GM23338 (cell line): ENCODE measurements at places on chromosomes 3 and 15. TPM values are rescaled to one million over a fixed set of nuclear protein-coding genes. Genes with fewer than 3 reads are reported as not detected.
A peak's percentile ranks its signal among the peaks of the same experiment; 100 is the strongest.

- H3K27ac ChIP-seq, result no peak overlapping the region
- no peak overlapping the region for H3K4me3 ChIP-seq
- no peaks in the 10 kb centered on the region for H3K27me3 ChIP-seq
- no peak for DNase-seq
- no peaks in the 10 kb centered on the region for H3K36me3 ChIP-seq
Measured at GRCh38 chr3:43861635-43862034, 170.9 kb downstream of the ABHD5 start.

DNA sequence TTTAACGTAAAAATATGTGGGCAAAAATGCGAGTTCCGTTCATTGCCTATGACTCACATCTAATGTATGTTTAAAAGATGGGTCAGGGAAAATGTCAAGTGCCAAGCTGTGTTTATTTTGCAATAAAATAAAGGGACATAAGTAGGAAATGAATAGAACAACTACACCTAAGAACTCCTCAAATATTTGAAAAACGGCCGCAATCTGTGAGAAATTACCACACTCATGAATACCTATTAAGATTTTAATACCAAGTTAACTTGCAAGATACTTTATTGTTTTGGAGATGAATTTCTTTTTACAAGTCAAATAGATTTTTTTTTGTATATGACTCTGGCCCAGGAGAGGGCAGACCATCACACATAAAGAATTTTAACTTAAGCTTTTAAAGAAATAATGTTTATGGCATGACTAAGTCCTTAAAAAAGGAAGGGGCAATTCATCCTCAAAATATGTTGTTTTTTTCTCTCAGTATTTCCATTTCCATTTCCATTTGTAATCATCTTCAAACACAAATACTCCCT is 152.7 kb downstream of the SUCNR1 start:
- H3K4me3 ChIP-seq, result 0 out of 2 replicates have a peak overlapping the region, but pooled peaks have one; percentile 7
- peak overlapping the region; percentile 23 for H3K27ac ChIP-seq
- peaks cover 15% of the 10 kb centered on the region; the same call in 1 of the 2 replicates for H3K4me1 ChIP-seq
- no peaks in the 10 kb centered on the region for H3K27me3 ChIP-seq

DNA sequence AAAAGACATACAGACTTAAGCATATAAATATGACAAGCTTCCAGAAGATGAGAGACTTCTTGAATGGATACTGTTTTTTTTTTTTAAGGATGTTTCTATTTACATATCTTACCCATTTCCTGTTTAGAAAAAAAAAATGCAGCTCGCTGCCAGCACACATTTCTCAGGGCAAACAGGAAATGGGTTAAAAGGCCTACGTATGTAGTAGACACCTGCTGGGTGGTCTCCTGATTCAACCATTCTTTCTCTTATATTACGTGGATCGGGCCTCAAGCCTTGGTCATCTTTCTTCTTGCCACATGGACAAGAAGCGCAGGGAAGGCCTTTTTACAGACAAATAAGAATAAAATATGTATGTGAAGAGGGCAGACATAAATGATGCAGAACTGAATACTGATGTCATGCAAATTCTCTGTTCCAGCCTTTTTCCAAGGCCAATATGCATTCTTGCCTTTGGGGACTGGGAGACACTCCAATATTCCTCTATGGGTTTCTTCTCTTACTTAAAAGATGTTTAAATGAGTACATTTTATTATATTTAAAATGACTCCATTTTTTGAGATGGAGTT is 35.0 kb upstream of the TJP1 start:
- peaks cover 18% of the 10 kb centered on the region for H3K4me1 ChIP-seq
- peak overlapping the region; percentile 7; the same call in 1 of the 2 replicates for H3K27ac ChIP-seq
- H3K4me3 ChIP-seq, result no peak overlapping the region
- no peaks in the 10 kb centered on the region for H3K27me3 ChIP-seq
- DNase-seq, result no peak
- no peaks in the 10 kb centered on the region for H3K36me3 ChIP-seq

The HHLA2 gene
- total RNA-seq, result not detected in 2 replicates

The EMC7 gene
- total RNA-seq, result 18.3 and 26.2 TPM in 2 replicates

The MESP1 gene
- total RNA-seq, result 0.21 TPM in 1 of 2 replicates, not detected in the other

- H3K36me3 ChIP-seq, result no peaks in the 10 kb centered on the region
- H3K4me1 ChIP-seq, result no peaks in the 10 kb centered on the region
- no peak overlapping the region for H3K4me3 ChIP-seq
- no peak for DNase-seq
Measured at GRCh38 chr15:39108021-39108420, 472.9 kb upstream of the THBS1 start.

DNA sequence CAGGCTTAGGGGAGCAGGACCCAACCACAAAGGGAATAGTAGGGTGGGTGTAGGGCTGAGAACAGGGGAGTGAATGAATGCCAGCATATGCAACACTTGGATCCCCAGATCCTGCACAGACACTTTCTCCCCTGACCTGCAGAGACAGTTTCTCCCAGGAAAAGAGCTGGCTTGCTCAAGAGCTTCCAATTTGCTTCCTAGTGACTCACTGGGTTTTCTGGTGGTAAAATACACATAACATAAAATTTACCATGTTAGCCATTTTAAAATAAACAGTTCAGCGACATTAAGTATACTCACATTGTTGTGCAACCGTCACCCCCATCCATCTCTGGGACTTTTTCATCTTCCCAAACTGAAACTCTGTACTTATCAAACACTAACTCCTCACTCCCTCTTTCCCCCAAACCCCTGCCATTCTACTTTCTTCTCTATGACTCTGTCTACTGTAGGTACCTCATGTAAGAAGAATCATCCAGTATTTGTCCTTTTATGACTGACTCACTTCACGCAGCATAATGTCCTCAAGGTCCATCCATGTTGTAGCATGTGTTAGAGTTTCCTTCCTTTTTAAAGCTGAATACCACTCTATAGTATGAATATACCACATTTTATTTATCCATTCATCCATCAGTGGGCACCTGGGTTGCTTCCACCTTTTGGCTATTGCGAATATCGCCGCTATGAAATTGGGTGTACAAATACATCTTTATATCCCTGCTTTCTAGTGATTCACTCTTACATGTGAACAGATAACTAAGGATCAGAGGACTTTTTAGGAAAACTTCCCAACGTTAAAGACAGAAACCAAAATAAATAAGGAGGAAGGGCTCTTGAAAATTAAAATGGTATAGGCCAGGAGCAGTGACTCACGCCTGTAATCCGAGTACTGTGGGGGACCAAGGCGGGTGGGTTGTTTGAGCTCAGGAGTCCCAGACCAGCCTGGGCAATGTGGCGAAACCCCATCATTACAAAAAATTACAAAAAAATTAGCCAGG is 95.6 kb upstream of the TJP1 start:
- H3K27ac ChIP-seq, result no peak overlapping the region
- no peaks in the 10 kb centered on the region for H3K36me3 ChIP-seq
- no peaks in the 10 kb centered on the region for H3K27me3 ChIP-seq
- DNase-seq, result no peak
- H3K4me1 ChIP-seq, result peaks cover 26% of the 10 kb centered on the region

GRCh38 chr15:83380682-83381081 is 66.5 kb upstream of the SH3GL3 start:
- no peak overlapping the region for H3K4me3 ChIP-seq
- H3K4me1 ChIP-seq, result peaks cover 21% of the 10 kb centered on the region; the same call in 1 of the 2 replicates
- no peaks in the 10 kb centered on the region for H3K36me3 ChIP-seq
- peaks cover 34% of the 10 kb centered on the region for H3K27me3 ChIP-seq
- DNase-seq, result peak; percentile 34
- no peak overlapping the region for H3K27ac ChIP-seq

GRCh38 chr3:194167480-194168282 is 31.7 kb downstream of the HES1 start:
- no peaks in the 10 kb centered on the region for H3K36me3 ChIP-seq
- no peak overlapping the region for H3K27ac ChIP-seq
- peaks cover 15% of the 10 kb centered on the region for H3K4me1 ChIP-seq
- no peaks in the 10 kb centered on the region for H3K27me3 ChIP-seq

DNA sequence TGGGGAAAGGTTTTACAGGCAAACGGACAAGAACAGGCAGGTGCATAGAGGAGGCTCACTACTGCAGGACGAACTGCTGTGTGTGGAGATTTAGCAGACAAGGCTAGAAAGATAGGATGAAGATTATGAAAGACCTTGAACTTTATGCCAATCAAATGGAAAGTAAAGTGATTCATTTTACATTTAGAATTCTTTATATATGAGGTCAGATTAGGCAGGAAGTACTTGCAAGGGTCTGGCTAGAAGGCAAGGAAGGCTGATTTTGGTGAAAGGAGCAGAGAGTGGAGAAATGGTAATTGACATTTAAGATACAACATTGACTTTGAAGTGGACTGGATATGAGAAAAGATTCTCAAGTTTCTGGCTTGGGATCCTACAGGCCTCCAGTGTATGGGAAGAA is 33.6 kb downstream of the PLSCR4 start:
- H3K4me1 ChIP-seq, result no peaks in the 10 kb centered on the region
- DNase-seq, result no peak
- H3K27ac ChIP-seq, result no peak overlapping the region
- no peaks in the 10 kb centered on the region for H3K27me3 ChIP-seq

- peak; percentile 82 for DNase-seq
- peak overlapping the region; percentile 64 for H3K4me3 ChIP-seq
- H3K27ac ChIP-seq, result no peak overlapping the region
Measured at GRCh38 chr15:41494190-41494921, 682 bp downstream of the ITPKA start.

DNA sequence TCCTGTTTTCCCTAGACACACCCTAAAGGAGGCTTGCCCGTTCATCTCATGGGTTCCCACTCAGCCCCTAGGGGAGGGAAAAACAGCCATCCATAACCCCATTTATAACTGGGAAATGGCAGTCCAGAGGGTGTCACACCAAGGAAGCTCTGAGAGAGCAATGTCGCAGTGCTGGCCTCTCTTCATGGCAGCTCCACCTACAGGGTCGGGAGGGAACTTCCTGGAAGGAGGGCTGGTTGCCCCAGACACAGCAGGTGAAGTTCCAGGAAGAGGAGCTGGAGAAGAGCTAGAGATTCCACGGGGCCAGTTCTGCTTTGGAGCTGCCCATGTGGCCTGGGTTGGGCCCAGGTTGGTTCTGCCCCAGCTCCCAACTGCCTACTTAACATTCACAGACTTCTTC is 22.3 kb upstream of the LINGO1 start:
- H3K27me3 ChIP-seq, result no peaks in the 10 kb centered on the region
- H3K4me1 ChIP-seq, result no peaks in the 10 kb centered on the region
- no peak overlapping the region for H3K4me3 ChIP-seq

The KLHL6 gene
- total RNA-seq, result 0.12 TPM in 1 of 2 replicates, not detected in the other

The HYAL2 gene
- 74.3 and 77.8 TPM in 2 replicates for total RNA-seq

- H3K27me3 ChIP-seq, result no peaks in the 10 kb centered on the region
- H3K27ac ChIP-seq, result no peak overlapping the region
- no peak overlapping the region for H3K4me3 ChIP-seq
- H3K36me3 ChIP-seq, result no peaks in the 10 kb centered on the region
- no peaks in the 10 kb centered on the region for H3K4me1 ChIP-seq
- DNase-seq, result no peak
Measured at GRCh38 chr3:32492684-32493436, 9.8 kb downstream of the CMTM6 start.

GRCh38 chr3:4680227-4680691 is 187.1 kb downstream of the ITPR1 start:
- H3K36me3 ChIP-seq, result no peaks in the 10 kb centered on the region
- H3K4me3 ChIP-seq, result no peak overlapping the region
- no peak overlapping the region for H3K27ac ChIP-seq
- no peaks in the 10 kb centered on the region for H3K4me1 ChIP-seq

- H3K4me3 ChIP-seq, result no peak overlapping the region
- no peaks in the 10 kb centered on the region for H3K4me1 ChIP-seq
- H3K27ac ChIP-seq, result no peak overlapping the region
- DNase-seq, result no peak
- H3K36me3 ChIP-seq, result no peaks in the 10 kb centered on the region
Measured at GRCh38 chr15:72437650-72438316, 36.3 kb upstream of the ARIH1 start.

The CPA3 gene
- not detected in 2 replicates for total RNA-seq

DNA sequence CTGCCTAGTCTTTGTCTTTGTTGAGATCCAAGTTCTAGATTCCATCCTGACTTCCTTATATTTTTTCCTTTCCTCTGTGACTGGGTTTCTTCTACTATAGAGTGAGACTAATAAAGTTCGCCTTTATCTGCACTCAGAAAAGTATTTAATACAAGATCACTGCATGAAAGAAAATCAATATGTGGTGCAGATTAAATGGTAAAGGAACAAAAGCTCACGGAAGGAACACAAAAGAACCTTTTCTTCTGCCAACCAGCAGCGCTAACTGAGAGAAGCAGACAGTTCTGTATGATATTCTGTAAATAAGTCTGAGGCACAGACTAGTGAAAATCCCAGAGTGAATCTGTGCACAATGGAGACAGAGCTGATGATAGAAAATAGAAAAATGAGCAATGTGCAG is 31.6 kb upstream of the MCTP2 start:
- no peak for DNase-seq
- H3K27me3 ChIP-seq, result no peaks in the 10 kb centered on the region
- H3K36me3 ChIP-seq, result no peaks in the 10 kb centered on the region; the same call in 1 of the 2 replicates
- H3K4me1 ChIP-seq, result no peaks in the 10 kb centered on the region
